Suppressor macrophage treated with lipopolysaccharide for 4 hours (primary cell): ENCODE measurements at places on chromosomes 11 and 22.

- DNase-seq = no peak
These were observed 202.1 kb upstream of the ARHGAP42 start for GRCh38 chr11:100484948-100485347.

DNA sequence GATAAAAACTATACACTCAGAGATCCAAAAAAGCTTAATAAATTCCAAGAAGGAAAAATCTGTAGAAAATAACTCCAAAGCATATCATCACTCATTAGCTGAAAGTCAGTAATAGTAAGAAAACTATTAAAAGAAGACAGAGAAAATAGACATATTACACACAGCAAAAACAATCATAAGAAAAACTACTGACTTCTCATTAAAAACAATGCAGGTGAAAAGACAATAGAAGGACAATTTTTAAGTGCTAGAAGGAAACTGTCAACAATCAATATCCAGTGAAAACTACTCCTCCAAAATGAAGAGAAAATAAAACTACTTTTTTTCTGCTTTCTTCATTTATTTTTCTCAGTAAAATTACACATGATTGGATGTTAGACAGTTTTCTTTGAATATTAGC, 56.5 kb downstream of the BLID start:
- DNase-seq = no peak

GRCh38 chr22:40334899-40335298, 11.4 kb upstream of the ADSL start:
- DNase-seq = no peak

GRCh38 chr22:50282361-50283155, 12.4 kb upstream of the MAPK11 start:
- DNase-seq = no peak

DNA sequence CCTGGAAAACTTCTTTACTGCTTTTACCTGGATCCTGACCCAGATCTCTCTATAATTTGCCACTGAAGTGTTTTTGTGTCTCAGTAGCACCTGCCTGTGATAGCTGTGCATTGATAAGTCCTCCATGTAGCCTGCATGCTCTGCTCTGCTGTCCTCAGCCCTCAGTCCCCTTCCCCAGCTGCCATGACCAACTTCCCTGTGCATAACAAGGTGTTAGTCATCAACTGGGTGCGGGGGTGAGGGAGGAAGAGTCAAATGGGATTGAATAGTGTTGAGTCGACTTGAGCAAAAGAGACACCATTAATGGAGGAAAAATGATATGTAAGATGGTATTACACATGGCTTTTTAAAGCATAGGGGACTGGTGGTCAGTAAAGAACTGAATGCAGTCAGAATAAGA, 92.2 kb upstream of the PLET1 start:
- peak; percentile 7 for DNase-seq

DNA sequence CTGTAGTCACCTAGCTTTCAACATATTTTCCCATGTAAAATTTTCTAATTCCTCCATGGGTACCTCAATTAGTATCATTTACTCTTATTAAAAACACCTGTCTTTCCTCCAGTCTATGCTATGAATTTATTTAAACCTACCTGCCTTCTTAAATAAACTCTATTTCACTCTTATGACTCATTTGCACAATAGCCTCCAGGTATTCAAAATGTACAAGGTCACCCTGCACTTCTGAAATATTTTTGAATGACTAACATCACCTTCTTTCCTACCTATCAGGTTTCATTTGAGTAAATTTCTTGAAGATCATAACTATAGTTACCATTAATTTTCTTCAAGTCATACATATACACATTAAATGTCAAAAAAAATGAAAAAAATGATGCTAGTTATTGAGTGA, 939.7 kb downstream of the DLG2 start:
- DNase-seq = no peak

DNA sequence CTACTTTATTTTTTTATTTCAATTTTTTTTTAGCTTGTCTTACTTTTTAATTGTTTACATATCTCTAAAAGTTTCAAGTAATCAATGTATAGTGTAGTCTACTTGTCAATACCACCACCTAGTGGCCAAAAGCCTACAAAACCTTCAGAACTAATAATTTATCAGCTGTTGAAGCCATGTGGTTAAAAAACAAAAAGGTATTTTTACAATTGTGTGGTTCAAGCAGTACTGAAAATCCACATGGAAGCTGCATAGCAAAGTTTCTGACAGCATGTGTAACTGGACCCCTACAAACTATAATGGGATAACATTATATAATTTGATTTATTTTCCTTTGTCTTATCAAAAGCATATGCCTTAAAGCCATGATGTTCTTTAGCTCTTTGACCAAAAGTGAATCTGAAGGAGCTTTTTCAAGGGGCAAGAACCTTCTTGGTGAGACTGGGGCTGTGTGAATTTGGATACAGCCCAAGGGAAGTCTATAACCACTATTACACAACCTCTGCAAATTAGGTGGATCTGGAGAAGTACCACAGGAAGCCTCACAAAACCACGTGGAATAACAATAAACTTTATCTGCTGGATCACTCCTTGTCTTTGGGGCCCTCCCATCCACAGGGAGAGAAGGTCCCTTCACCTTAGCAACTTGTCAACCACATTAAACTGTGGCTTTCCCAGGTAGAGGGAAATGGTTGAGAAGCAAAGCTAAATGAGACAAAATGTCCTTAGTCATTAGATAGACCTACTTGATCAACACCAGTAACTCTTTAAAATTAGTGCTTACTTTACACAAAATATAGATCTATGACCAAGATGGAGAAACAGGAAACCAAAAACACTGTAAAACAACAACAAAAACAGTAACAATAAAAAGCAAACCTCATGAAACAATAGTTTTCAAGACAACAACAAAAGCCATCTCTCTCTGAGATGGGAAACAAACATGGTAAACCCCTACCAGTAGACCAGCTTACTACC, 9.9 kb downstream of the NARS2 start:
- DNase-seq = peak; percentile 87

DNA sequence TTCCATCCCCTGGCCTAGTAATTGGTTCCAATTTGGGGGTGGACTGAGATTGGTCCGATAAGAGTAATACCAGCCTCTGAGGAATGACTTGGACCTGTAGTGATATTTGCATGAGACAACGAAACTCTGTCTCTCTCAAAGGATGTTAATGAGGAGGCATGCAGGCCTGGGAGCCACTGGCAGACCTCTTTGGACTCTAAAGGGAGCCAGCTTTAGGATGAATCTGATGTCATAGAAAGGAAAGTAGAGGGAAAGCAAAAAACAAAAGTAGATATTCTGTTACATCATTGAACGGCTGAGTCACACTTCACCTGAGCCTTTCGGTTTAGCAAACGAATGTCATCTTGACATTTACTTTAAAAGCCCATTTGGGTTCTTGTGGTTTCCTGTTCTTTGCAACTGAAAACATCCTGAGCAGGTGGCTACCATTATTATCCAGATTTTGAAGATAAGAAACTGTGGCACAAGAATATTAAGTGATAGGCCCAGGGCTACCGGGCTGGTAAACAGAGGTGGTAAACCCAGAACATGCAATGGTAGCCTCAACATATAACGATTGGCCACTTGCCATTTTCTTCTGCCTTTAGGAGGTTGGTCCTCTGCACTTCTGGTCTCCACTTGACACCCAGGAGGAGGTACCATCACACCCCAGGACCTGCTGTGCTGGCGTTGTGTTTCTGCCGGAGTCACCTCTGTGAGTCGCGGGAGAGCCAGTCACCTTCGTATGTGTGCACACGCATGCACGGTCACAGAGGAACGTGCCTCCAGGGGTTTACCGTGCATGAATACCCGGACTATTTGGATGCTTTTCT, 42.7 kb downstream of the RTL6 start:
- no peak for DNase-seq

DNA sequence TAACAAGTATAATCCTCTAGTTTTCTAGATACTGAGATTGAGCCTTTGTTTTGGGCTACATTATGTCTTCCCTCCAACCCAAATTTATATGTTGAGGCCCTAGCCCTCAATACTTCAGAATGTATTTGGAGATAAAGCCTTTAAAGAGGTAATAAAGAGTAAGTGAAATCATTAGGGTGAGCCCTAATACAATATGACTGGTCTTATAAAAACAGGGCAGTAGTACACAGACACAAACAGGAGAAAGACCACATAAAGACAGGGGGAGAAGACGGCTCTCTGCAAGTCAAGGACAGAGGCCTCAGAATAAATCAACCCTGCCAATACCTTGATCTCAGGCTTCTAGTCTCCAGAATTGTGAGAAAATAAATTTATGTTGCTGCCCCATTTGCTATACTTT, 6.3 kb downstream of the OR10V1 start:
- no peak for DNase-seq

DNA sequence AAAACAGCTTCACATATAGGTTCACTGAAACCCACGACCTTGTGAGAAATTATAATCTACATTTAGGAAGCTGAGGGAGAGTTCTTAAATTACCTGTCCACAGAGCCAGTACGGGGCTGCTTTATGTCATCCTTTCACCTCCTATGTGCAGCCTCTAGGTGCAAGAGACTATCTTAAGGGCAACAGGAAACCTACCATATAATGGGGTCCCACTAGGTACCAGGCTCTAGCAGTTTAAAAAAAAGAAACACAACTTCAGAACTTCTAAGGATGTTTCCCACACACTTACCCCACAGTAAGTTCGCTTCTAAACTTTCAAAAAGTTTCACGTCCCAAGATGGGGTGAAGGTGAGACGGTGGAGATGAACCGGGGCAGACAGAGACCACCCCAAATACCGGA, 573 bp downstream of the STK33 start:
- no peak for DNase-seq
